Cardiac muscle cell (in vitro differentiated cells and primary cell): ENCODE measurements at places on chromosomes 1 and 21.

DNA sequence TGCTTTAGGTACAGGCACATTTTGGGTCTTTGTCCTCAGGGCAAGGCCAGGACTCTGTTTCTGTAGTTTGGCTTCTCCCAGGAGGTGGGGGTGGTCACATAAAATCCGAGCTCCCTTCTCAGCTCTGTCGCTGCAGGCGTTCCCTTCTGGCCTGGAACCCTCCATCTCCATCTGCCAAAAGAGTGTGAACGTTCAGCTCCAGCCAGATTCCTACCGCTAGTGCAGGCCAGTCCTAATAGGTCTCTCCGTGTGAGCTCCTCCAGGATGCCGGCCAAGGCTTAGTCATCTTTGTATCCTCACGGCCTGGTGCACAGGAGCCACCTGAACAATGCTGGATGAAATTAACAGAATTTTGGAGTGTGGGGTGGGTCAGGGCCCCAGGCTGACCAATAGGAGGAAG is 19.9 kb upstream of the KCNA10 start:
- DNase-seq = no peak

- DNase-seq = peak; percentile 79
Measured at GRCh38 chr21:15837645-15838044, 107.9 kb downstream of the USP25 start.

- no peak for DNase-seq
Measured at GRCh38 chr1:40872276-40872675, 10.1 kb upstream of the CITED4 start.

GRCh38 chr21:22758478-22758877 is 1760.3 kb downstream of the NCAM2 start:
- no peak for DNase-seq

- DNase-seq = no peak
Measured at GRCh38 chr1:47618830-47619229, 181.0 kb downstream of the FOXD2 start.

GRCh38 chr1:232112076-232112475 is 485.5 kb downstream of the DISC1 start:
- DNase-seq = no peak

GRCh38 chr1:154483941-154484803 is 17.8 kb upstream of the TDRD10 start:
- peak; percentile 88 for DNase-seq

- no peak for DNase-seq
Measured at GRCh38 chr1:152048416-152049009, 11.7 kb upstream of the S100A11 start.

GRCh38 chr1:46224966-46225365 is 21.8 kb downstream of the LURAP1 start:
- no peak for DNase-seq

- DNase-seq = no peak
Measured at GRCh38 chr1:197806718-197807117, 31.4 kb upstream of the DENND1B start.

GRCh38 chr21:8998946-8999681 is 1522.3 kb upstream of the TPTE start:
- DNase-seq = no peak

GRCh38 chr21:20469361-20469760 is 528.8 kb upstream of the NCAM2 start:
- DNase-seq = no peak

DNA sequence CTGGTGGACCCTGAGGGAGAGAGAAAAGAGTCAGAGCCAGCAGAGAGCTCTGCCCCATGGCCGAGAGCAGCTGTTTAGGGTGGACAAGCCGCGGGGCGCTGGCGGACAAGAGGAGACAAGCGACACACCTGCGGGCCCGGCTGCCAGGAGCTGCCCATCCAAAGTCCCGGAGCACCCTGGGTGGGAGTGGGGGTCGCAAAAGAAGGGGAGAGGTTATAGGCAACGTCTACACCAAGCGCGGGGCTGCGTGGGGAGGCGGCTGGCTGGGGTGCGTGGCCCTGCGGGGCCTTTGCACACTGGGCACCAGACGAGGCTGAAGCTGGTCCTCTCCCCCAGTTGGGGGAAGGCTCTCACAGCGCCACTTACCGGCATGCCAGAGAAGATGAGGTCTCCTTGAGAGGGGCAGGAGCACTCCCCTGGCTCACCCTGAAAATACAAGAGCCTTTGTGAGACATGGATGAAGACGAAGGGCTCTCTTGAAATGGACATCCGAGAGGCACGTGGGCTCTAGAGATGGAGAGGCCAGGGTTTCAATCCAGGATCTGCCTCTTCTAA is 24.1 kb downstream of the COL16A1 start:
- no peak for DNase-seq

DNA sequence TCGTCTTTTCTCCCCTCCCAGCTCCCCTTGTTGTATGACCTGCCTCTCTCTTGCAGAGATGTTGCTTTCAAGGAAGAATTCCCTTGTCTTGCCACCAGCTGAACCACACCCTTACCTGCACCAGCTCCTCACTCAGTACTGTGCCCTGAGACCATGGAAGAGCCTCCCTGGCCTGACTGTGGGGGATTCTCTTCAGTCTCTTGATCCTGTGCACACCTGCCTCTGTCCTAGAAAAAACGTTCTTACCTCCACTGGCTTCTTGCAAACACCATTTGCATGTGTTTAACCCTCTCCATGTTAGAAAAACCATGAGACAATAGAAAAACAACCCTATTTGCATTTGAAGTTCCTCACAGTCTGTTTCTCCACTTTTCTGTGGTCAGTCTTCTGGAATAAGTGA is 43.3 kb upstream of the FCRL4 start:
- DNase-seq = no peak

DNA sequence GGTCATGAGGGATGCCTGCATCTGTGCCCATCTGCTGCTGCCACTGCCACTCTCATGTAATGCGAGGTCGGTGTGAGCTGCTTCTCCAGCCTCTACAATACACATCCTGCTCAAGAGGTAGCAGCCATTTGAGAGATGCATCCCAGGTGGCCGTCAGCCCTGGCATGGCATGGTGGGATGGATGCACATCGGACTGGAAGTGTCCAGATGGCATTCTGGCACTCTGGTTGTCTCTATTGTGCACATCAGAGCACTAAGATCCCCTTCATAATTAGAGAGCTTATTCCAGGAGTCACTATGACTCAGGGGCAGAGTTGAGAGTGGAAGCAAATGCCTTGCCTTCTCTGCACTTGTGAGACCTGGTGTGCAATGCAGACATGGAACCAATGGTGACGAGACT is 3.8 kb downstream of the STRIP1 start:
- no peak for DNase-seq

- DNase-seq = no peak
Measured at GRCh38 chr1:33270808-33271465, 14.6 kb downstream of the ZNF362 start.

- DNase-seq = no peak
Measured at GRCh38 chr1:208681878-208682663, 437.9 kb upstream of the PLXNA2 start.

DNA sequence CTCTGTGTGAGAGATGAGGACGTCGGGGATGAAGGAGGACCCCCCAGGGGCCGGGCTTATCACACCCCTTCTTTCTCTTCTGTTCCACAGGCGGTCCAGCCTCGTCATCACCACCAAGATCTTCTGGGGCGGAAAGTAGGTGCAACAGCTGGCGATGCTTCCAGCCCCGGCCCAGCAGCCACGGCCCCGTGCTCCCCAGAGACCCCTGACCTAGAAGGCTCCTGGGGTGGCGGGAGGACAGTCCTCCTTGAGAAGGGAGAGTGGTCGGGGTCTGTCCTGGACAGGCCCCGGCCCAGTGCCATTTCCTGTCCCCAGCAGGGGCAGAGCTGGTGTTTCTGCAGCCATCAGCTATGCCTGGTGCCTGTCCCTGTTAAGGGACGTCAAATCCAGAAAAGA is 41.7 kb downstream of the KCNAB2 start:
- DNase-seq = no peak

GRCh38 chr1:229758101-229759036 is 132.3 kb downstream of the URB2 start:
- no peak for DNase-seq

DNA sequence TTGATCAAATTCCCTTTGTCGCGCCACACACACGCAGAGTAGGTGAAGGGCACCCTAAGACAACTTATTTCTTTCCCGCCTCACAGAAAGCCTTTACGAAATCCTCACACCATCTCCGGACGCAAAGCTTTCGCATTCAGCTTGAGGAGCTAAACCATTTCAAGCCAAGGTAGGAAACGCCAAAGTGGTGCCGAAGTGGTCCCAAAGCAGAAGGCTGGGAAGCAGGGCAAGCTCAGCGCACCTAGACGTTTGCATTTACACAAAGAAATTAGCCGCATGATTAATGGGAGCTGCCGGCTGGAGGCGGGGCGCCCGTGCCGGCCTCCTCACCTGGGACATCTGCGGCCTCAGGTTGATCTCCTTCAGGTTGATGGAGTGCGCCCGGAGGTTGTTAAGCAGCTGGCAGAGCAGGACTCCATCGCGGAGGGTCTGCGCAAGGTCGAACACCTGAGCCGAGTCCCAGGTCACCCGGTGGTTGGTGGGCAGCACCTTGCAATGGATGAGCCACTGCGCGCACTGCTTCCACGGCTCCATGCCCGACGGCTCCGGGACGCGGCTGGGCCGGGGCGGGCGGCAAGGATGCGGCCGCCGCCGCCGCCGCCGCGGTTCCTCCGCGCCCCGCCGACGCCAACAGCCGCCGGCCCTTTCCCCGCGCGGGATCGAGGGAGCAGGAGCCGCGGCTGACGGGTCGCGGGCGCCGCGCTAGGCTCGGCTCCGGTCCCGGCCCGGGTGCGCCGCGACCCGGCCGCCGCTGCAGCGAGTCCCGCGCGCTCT is 457 bp downstream of the VAV3 start:
- no peak for DNase-seq

DNA sequence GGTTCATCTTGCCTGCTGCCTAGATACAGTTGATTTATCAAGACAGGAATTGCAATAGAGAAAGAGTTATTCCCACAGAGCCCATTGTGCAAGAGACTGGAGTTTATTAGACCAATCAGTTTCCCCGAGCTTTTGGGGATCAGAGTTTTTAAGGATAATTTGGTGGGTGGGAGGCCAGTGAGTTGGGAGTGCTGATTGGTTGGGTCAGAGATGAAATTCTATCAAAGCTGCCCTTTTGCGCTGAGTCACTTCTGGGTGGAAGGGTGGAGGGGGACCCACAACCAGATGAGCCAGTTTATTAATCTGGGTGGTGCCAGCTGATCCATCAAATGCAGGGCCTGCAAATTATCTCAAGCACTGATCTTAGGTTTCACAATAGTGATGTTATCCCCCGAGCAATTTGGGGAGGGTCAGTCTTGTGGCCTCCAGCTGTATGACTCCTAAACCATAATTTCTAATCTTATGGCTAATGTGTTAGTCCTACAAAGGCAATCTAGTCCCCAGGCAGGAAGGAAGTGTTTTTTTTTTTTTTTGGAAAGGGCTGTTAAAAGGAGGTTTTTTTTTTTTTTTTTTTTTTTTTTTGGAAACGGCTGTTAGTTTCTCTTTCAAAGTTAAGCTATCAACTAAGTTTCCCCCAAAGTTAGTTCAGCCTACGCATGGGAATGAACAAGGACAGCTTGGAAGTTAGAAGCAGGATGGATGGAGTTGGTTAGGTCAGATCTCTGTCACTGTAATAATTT is 7.4 kb downstream of the SLC16A4 start:
- peak; percentile 38 for DNase-seq

DNA sequence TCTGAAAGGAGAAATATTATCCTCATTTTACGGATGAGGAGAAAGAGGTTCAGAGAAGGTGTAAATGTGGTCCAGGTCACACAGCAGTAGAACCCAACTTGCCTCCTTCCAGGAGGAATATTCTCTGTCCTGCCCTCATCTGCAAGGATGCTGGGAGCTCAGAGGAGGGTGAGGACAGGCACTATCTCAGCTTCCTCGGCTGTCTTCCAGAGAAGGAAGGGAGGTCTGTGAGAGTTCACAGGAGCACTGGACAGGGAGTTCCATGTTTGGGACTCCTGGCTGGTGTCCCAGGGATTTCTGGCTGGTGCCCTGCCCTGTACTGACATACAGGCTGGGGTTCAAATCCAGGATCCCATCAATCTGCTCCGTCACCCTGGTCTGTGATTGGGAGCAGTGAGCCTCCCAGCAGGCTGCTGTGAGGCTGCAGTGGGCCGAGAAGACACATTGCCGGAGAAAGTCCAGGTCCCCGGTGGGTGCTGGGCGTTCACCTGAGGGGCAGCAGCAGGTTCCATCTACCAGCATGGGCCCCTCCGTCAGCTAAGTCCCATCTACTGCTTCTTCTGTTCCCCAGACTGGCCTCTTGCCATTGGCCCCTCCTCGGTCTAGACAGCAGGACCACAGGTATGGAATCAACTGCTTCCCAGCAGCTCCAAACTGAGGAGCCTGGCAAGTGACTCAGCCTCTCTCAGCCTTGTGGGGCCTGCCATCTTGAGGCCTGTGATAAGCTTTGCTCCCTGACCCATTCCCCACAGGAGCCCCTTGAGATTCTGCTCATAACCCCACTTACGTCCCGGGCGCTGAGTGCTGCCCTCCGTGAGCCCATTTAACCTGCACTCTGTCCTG is 8.5 kb upstream of the BSND start:
- DNase-seq = peak; percentile 63

GRCh38 chr1:18900303-18900841 is 2.0 kb downstream of the ALDH4A1 start:
- peak; percentile 24 for DNase-seq

GRCh38 chr1:2967329-2967725 is 53.9 kb upstream of the ACTRT2 start:
- no peak for DNase-seq

GRCh38 chr1:111955755-111956154 is 33.7 kb downstream of the KCND3 start:
- no peak for DNase-seq

- no peak for DNase-seq
Measured at GRCh38 chr1:53340660-53341520, 13.0 kb upstream of the LRP8 start.

- peak; percentile 23 for DNase-seq
Measured at GRCh38 chr1:91883470-91883869, 2.5 kb downstream of the TGFBR3 start.

DNA sequence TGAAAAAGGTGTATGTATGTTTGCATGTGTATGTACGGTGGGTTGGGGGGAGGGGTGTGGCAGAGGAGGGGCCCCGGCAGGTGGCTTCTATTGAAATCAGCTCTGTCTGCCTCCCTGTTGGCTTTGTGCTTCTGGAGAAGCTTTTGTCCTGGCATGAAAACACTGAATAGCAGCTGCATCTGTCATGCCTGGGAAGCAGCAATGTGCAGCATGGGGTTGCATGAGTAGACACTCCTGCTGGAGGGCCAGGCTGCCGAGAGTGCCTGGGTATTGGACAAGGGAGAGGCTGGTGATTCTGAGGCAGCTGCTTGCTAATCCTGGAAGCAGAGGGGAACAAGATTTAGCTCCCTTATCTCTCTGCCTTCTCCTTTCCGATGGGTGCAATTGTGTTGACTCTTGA is 20.5 kb downstream of the MAPKAPK2 start:
- DNase-seq = no peak

GRCh38 chr1:47187231-47187925 is 2.5 kb downstream of the PDZK1IP1 start:
- DNase-seq = no peak

DNA sequence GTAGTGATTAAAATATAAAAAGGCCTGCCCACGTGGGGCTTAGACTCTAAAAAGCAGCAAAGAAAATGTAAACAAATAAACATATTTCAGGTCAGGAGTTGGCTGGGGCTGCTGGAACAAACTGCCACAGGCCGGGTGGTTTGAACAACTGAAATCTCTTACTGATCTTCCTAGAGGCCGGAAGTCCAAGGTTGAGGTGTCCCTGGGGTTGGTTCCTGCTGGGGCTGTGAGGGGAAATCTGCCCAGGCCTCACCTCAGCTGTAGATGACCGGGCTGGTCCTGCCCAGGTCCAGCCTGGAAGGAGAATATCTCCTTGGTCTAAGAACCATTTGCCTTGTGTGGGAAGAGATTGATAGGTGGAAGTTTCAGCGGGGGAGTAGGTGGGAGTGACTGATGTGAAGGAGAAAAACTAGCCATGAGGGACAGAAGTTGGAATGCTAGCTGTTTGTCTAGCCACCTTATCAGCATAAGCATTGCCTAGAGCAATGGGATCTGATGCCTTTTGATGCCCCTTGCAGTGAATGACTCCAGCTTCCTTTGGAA is 221.1 kb downstream of the DYRK1A start:
- DNase-seq = no peak
